ENCODE measurements at places on chromosomes 7 and 10. TPM values are rescaled to one million over a fixed set of nuclear protein-coding genes. Genes with fewer than 3 reads are reported as not detected.

The PRTFDC1 gene
- total RNA-seq: 0.41 TPM

The C7orf33 gene
- total RNA-seq: not detected

The UTF1 gene
- not detected for total RNA-seq

The LIPM gene
- total RNA-seq: not detected

The HOXA10 gene
- not detected for total RNA-seq

DNA sequence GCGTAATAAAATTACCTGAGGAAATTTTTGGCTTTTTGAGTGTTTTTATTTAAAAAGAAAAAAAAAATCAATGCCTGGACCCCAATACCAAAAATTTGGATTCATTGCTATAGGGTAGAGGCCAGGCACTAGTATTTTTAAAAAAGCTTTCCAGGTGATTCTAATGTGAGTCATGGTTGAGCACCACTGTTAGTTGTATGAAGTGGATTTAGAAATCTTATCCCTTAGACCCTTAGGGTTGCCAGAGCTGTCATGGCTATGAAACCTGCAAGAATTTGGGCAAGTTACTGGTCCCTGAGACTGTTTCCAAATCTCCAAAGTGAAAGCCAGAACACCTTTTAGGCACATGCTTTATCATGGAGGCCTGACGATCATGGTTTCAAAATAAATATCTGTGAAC, 262.5 kb downstream of the AHR start:
- DNase-seq: no peak
- no peak overlapping the region for H3K4me3 ChIP-seq
- peaks cover 12% of the 10 kb centered on the region for H3K27me3 ChIP-seq
- no peaks in the 10 kb centered on the region for H3K4me1 ChIP-seq
- H3K36me3 ChIP-seq: no peaks in the 10 kb centered on the region

GRCh38 chr7:44959433-44959951, 19.3 kb downstream of the MYO1G start:
- no peaks in the 10 kb centered on the region for H3K27me3 ChIP-seq
- H3K4me1 ChIP-seq: peaks cover 21% of the 10 kb centered on the region
- H3K27ac ChIP-seq: peak overlapping the region; percentile 81
- no peak overlapping the region for H3K4me3 ChIP-seq

DNA sequence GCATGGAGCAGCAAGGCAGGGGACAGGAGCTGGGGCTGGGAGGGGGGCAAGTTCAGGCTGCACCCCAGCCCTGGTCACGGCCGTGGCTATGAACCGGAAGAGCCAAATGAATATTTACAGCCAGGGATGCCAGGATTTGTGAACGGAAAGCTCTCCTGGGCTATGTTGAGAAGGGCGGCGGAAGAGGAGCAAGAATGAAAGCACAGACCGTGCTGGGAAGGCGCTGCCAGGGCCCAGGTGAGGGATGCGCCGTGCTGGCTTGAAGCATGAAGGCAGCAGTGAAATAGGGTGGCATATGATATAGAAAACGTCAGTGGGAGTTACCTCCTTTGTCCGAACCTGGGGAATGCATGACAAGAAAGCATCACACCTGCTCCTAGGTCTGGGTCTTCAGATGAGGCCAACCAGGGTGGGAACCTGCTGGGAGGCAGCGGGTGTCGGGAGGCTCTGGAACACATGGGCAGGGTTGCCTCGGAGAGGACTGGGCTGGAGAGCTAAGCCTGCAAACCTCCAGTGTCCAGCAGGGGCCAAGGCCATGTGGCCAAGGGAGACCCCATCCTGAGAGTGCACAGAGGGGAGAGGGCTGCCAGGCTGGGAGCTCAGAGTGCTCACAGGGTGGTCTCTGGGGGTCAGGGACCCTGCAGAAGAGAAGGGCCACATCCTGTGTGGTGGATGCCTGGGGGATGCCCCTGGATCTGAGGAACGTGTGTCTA, 120.6 kb upstream of the TCERG1L start:
- no peak overlapping the region for H3K4me3 ChIP-seq
- peaks cover 4% of the 10 kb centered on the region for H3K27me3 ChIP-seq

DNA sequence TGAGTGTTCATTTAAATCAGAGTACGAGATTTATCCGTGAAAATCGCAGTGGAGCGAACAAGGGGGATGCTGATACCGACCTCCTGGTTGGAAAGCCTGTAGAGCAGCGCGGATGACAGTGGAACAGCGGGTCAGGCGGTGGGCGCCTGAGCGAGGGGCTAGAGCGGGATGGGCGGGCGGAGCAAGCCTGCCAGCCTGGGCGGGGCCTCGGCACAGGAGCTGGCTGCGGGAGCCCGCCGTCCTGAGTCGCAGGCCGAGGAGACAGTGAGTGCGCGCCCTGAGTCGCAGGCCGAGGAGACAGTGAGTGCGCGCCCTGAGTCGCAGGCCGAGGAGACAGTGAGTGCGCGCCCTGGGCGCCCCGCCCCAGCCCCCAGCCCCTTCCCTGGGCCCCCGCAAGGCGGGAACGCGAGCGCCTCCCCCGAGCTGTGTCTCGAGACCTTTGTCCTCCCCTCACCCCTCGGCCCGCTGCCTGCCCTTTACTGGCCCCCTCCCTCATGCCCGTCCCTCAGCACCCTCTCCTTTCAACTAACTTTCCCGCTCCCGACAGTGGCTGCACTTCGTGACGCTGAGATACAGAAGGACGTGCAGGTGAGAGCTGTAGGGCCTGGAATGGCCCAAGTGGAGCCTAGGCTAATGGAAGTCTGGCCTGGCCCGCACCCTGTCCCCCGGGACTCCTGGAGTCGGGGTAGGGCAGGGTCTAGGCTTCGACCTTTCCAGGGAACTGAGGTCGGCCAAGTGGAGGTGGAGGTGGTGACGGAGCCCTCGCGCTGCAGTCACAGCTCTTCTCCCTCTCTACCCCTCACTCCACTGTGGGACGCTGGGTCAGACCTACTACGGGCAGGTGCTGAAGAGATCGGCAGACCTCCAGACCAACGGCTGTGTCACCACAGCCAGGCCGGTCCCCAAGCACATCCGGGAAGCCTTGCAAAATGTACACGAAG, at the start of gene AS3MT:
Gene AS3MT, plus strand, starts transcription at position 213 of the 941 bp plus-strand sequence. Its CDS starts 123 bp downstream, at position 336.
- DNase-seq: peak; percentile 26
- peaks cover 5% of the 10 kb centered on the region for H3K4me1 ChIP-seq
- H3K4me3 ChIP-seq: peak within 1 kb of the TSS; percentile 60
- no peaks in the 10 kb centered on the region for H3K36me3 ChIP-seq
- no peak within 1 kb of the TSS for H3K27ac ChIP-seq

- H3K4me3 ChIP-seq: no peak overlapping the region
- H3K4me1 ChIP-seq: no peaks in the 10 kb centered on the region
- no peak for DNase-seq
Measured at GRCh38 chr7:16086743-16087142, 334.6 kb downstream of the CRPPA start.

DNA sequence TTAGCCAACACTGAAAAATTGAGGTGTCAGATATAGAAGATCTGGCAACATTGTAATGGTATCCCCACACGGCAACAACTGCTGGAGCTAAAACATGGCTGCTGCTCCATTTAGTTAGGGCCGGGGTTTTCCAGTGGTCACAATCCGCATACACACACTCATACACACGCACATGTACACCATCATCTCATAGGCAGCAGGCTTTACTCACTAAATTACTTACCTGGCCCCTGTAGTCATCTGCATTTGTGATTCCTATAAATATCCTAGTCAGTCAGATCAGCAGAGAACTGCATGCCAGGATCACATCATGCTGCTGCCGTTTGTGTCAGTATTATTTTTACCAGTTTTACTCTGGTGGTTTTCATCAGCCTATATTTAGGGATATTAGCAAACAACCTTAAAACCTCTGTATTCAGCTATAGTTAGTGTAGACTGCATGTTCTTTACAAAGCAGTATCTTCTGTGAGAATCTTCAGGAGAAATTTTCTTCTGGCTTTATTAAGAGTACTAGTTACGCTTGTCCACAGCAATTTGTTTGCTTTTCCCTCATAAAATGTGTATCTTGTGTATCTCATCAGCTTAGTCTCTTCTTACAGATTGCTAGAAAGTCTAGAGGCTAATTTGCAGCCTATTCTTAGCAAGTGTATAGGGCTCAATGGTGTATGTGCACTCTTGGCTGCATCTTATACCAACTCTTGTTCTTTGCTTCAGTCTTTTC, 38.3 kb upstream of the PTPN12 start:
- no peaks in the 10 kb centered on the region for H3K4me1 ChIP-seq
- no peak overlapping the region for H3K4me3 ChIP-seq
- DNase-seq: no peak
- peaks cover 1% of the 10 kb centered on the region for H3K36me3 ChIP-seq
- H3K27me3 ChIP-seq: peaks cover 4% of the 10 kb centered on the region

DNA sequence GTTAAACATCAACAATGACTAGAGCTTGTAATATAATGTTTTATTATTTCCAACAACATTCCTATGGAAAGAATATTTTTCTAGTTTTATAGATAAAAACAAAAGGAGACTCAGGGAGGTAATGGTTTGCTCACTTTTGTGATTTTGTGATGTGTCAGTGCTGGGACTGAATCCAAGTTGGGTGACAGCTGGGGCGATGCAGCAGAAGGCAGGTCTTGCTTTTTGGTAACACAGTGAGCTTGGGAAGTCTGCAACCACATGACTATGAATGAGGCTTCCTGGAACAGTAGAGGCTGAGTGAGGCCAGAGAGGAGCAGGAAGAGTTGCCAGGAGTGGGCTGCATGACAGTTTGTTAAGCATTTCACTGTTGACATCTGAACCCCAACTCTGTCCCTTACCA, 4.9 kb upstream of the YKT6 start:
- H3K4me3 ChIP-seq: no peak overlapping the region
- no peak for DNase-seq
- H3K27ac ChIP-seq: no peak overlapping the region
- peaks cover 9% of the 10 kb centered on the region for H3K4me1 ChIP-seq

DNA sequence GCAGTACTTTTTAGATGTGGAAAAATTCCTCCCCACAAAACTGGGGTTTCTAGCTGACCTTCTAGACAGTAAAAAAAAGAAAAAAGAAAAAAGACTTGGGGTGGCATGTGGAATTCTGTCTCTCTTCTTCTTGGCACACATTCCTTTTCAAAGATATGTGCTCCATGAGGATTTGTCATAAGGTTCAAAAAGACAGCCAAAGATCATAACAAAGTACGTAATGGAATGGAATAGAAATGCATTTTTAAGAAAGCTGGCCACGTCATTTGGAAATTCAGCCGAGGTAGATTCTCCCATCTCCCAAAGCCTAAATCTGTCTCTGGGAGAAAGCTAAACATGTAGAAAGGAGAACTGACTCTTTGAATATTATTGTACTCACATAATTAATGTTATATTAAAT, 381.3 kb upstream of the NFE2L3 start:
- no peak overlapping the region for H3K4me3 ChIP-seq
- no peaks in the 10 kb centered on the region for H3K4me1 ChIP-seq
- H3K27me3 ChIP-seq: peaks cover 3% of the 10 kb centered on the region
- no peaks in the 10 kb centered on the region for H3K36me3 ChIP-seq

- H3K27me3 ChIP-seq: no peaks in the 10 kb centered on the region
- no peak overlapping the region for H3K27ac ChIP-seq
- DNase-seq: no peak
- no peak overlapping the region for H3K4me3 ChIP-seq
Measured at GRCh38 chr10:73019100-73019499, 64.5 kb upstream of the PLA2G12B start.

- no peaks in the 10 kb centered on the region for H3K27me3 ChIP-seq
- no peak overlapping the region for H3K27ac ChIP-seq
- no peak overlapping the region for H3K4me3 ChIP-seq
- no peak for DNase-seq
- no peaks in the 10 kb centered on the region for H3K4me1 ChIP-seq
Measured at GRCh38 chr10:129766611-129767550, 197.2 kb downstream of the EBF3 start.

DNA sequence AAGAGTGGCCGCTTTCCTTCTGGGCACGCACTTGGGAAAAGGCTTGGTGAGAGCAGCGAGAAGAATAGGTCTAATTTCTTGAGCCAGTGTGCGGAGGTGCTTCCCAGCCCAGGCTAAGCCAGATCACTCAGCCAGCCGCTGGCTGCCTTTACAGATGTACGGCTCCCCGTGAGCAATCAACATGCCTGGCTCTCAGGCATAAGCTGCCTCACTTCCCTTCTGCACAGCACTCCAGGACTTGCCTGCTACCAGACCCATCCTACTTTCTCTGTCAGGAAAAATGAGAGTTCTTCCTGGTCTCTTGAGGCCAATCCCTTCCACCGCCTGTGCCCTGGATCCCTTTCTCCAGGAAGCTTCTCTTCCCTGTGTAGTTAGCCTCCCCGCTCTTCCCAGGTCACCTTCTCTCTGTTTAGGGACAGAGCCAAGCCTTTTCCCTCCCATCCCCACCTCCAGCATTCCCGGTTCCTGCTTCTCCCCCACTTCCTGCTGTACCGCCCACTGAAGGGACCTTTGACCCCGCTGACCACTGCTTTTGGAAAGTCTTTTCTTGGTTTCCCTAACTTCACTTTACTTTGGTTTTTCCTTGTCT, 1.1 kb upstream of the ACTR3C start:
- peaks cover 54% of the 10 kb centered on the region for H3K4me1 ChIP-seq
- peak overlapping the region; percentile 97 for H3K4me3 ChIP-seq
- DNase-seq: no peak
- peaks cover 48% of the 10 kb centered on the region for H3K36me3 ChIP-seq
- no peaks in the 10 kb centered on the region for H3K27me3 ChIP-seq
- H3K27ac ChIP-seq: peak overlapping the region; percentile 100

DNA sequence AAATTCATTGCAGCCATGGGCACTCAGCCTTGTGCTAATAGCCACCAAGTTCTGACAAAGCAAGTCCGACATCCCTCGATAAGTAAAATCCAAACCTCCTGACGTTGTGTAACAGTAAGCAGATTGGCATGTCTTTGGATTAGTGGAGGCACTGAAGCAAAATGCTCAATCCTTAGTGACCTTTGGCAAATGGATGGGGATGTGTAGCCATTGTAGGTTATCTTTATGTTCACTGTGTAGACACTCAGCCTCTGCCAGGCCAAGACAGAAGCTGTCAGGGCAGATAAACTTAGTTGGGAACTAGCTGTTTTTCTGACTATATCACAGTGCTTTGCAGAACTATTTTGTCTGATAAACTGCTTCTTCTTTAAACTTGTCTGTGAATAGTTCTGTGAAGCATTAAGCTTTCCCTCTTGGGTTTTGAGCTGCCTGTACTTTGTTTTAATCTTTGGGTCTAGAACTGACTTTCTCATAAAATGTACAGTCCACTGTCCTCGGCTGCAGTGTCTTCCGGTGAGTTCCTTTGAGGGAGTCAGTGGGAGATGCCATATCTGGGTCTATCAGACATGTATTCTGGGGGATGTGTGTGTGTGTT, 220.8 kb downstream of the LRMDA start:
- no peak overlapping the region for H3K27ac ChIP-seq
- no peaks in the 10 kb centered on the region for H3K4me1 ChIP-seq
- DNase-seq: no peak

DNA sequence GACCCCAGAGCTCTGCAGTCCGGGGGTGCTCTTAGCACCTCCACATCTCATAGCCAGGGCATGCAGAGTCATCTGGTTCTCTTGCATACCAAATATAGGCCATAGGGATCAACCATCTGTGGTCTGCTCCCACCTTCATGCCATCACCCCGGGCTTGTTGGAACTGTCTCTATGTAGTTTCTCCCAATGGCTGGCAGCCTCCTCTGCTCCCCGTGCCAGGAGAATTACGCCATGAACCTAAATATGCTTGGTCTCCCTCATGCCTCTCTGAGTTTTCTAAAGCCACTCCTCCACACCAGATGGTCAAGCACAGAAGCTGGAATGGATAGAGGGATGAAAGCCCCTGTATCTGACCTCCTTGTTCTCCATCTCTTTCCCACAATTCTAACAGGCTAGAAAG, 302.6 kb upstream of the MYO3A start:
- no peaks in the 10 kb centered on the region for H3K36me3 ChIP-seq
- H3K27me3 ChIP-seq: no peaks in the 10 kb centered on the region
- DNase-seq: no peak
- no peaks in the 10 kb centered on the region for H3K4me1 ChIP-seq
